ENCODE measurements at places on chromosomes 16 and 17.
A peak's percentile ranks its signal among the peaks of the same experiment; 100 is the strongest.

- no peak for DNase-seq
Measured at GRCh38 chr16:55605754-55606336, 39.4 kb downstream of the CAPNS2 start.

GRCh38 chr16:12796498-12796897 lies 7.2 kb downstream of the CPPED1 start:
- DNase-seq: no peak

- peak; percentile 90 for DNase-seq
Measured at GRCh38 chr16:27235055-27235937, 32.0 kb downstream of the KDM8 start.

DNA sequence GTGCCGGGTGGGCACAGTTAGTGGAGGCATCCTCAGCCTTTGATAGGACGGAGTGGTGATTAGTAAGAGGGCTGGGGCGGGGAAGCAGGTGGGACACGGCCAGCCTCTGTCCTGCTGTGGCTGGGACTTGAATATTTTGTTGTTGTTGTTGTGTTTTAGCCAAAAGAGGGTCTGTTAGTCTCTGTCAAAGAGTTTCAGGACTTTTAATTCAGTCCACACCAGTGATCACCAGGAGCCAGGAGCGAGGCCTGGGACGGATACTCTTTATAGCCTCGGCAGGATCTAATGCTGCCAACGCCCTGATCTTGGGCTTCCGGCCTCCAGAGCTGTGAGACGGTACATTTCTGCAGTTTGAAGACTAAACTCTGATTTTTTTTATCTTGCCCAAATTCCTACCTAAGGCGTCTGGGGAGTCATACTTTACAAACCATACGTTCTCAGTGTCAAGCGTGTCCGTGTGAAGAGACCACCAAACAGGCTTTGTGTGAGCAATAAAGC lies 2.9 kb upstream of the RNF213 start:
- no peak for DNase-seq

- no peak for DNase-seq
Measured at GRCh38 chr17:66476014-66476413, 173.6 kb downstream of the PRKCA start.
